SJCRH30 (cell line): ENCODE measurements at places on chromosomes 5 and 9. TPM values are rescaled to one million over a fixed set of nuclear protein-coding genes. Genes with fewer than 3 reads are reported as not detected.

The CXCL14 gene
- total RNA-seq, result not detected in 2 replicates

The GRM6 gene
- total RNA-seq, result not detected in 2 replicates

The CDC20B gene
- 0.02 TPM in 1 of 2 replicates, not detected in the other for total RNA-seq

The ZDHHC12 gene
- total RNA-seq, result 35.0 and 37.4 TPM in 2 replicates

GRCh38 chr5:88673253-88674105 is 209.5 kb downstream of the MEF2C start:
- peak overlapping the region; percentile 97 for H3K27ac ChIP-seq
- peak overlapping the region; percentile 72 for H3K4me3 ChIP-seq
- H3K4me1 ChIP-seq, result peaks cover 4% of the 10 kb centered on the region; the same call in 1 of the 2 replicates
- no peaks in the 10 kb centered on the region for H3K27me3 ChIP-seq
- peak; percentile 90 for DNase-seq

- no peaks in the 10 kb centered on the region for H3K27me3 ChIP-seq
- no peak overlapping the region for H3K27ac ChIP-seq
- peaks cover 37% of the 10 kb centered on the region for H3K36me3 ChIP-seq
- H3K4me3 ChIP-seq, result no peak overlapping the region
- no peak for DNase-seq
These were observed 27.1 kb downstream of the HNRNPH1 start for GRCh38 chr5:179596421-179596820.

- peak overlapping the region; percentile 34 for H3K27ac ChIP-seq
- H3K4me1 ChIP-seq, result peaks cover 31% of the 10 kb centered on the region
- no peaks in the 10 kb centered on the region for H3K27me3 ChIP-seq
- H3K4me3 ChIP-seq, result no peak overlapping the region
- H3K36me3 ChIP-seq, result no peaks in the 10 kb centered on the region
These were observed 193.6 kb upstream of the SMC2 start for GRCh38 chr9:103900466-103900865.

GRCh38 chr5:158203261-158203660 is 344.3 kb upstream of the CLINT1 start:
- no peaks in the 10 kb centered on the region for H3K27me3 ChIP-seq
- no peaks in the 10 kb centered on the region for H3K4me1 ChIP-seq
- no peak overlapping the region for H3K27ac ChIP-seq
- H3K36me3 ChIP-seq, result no peaks in the 10 kb centered on the region
- no peak overlapping the region for H3K4me3 ChIP-seq

DNA sequence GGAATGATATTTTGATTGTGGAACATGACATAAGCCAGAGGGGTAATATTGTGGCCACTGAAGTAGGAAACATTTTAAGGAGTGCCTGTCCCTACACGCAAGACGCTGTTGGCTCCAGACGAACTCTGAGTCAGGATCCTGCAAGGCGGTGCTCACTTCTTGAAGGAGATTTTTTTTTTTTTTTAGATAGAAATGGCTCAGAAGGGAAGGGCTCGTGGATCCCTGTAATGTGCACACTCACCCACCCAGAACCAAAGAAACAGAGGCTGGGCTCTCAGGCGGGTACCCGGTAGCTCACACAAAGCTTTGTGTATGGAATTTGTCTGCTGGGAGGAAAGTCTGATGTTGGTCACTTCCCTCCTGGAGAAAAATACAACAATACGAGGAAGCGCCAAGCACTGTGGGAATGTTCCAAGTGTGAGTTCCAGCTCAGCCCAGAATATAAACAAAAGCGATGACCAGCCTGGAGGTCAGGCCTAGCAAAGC is 25.7 kb downstream of the RAPGEF1 start:
- H3K36me3 ChIP-seq, result peaks cover 4% of the 10 kb centered on the region; the same call in 1 of the 2 replicates
- peaks cover 3% of the 10 kb centered on the region; the same call in 1 of the 2 replicates for H3K4me1 ChIP-seq
- H3K4me3 ChIP-seq, result no peak overlapping the region
- no peak for DNase-seq
- H3K27ac ChIP-seq, result no peak overlapping the region

DNA sequence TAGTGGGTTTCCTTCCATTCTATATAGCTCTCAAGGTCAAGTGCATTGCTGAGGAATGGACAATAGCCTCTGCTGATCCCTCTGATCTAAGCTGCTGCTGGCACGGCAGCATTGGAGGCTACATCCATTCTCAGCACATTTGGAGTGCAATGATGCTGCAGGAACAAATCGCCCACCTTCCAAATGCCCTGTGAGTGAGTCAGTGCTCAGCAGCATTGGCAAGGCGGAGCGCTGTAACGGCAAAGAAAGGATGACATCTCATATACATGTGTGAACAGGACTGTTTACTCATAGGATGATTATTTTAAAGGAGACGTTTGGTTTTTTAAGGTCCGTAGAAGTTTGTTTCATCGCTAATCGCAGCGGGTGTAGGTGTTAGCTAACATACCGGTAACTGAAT is 408.7 kb downstream of the ARHGEF28 start:
- DNase-seq, result no peak
- H3K4me1 ChIP-seq, result peaks cover 69% of the 10 kb centered on the region
- H3K27ac ChIP-seq, result no peak overlapping the region
- no peaks in the 10 kb centered on the region for H3K36me3 ChIP-seq

DNA sequence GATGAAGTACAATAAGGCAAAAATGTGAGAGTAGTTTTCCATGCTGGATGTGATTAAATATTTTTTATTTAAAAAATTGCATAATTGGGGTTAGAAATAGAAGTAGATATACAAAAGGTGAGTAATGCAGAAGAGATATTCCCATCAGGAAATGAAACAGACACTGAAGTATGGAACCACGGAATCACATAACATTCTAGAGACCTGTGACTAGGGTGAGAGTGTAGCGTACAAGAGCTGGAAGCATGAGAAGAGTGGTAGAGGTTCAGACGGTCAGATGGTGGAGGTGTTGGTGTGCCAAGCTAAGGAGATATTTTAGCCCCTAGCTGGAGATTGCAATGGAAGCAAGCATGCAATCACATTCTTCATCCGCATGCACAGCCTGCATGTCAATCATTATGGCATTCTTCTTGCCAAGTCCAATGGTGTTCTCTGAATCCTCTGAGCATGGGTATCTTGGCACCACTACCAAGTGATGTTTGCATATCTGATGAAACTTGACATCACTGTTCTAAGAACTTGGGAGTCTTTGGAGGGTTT is 587.8 kb downstream of the PSAT1 start:
- H3K4me3 ChIP-seq, result no peak overlapping the region
- H3K4me1 ChIP-seq, result no peaks in the 10 kb centered on the region
- DNase-seq, result no peak
- no peaks in the 10 kb centered on the region for H3K36me3 ChIP-seq
- H3K27me3 ChIP-seq, result no peaks in the 10 kb centered on the region
- no peak overlapping the region for H3K27ac ChIP-seq

- no peak overlapping the region for H3K4me3 ChIP-seq
- H3K4me1 ChIP-seq, result no peaks in the 10 kb centered on the region
- no peaks in the 10 kb centered on the region for H3K27me3 ChIP-seq
- no peak overlapping the region for H3K27ac ChIP-seq
These were observed 248.8 kb downstream of the CAAP1 start for GRCh38 chr9:26643826-26644225.

DNA sequence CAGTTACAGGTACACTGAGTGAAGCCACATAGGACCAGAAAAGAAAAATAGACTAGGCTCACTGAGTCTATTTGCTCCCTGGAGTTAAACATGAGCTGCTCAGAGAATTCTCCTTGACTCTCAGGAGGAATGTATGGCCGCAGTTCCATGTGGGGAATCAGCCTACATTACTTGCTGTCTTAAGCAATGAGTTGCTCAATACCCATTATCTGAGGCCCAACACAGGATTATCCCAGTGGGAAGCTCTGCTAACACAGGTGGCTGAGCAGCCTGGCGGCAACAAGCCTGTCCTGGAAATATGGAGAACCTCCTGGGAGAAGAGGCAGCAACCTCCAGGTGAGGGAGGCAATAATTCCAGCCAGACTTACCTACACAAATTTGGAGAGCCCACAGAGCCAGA is 177.5 kb upstream of the NREP start:
- H3K36me3 ChIP-seq, result no peaks in the 10 kb centered on the region
- no peak overlapping the region for H3K4me3 ChIP-seq
- no peaks in the 10 kb centered on the region for H3K4me1 ChIP-seq
- H3K27me3 ChIP-seq, result peaks cover 7% of the 10 kb centered on the region; the same call in 1 of the 2 replicates
- no peak overlapping the region for H3K27ac ChIP-seq
- DNase-seq, result no peak

- peak within 1 kb of the TSS; percentile 44 for H3K27ac ChIP-seq
- peak; percentile 98 for DNase-seq
- H3K36me3 ChIP-seq, result no peaks in the 10 kb centered on the region
- no peaks in the 10 kb centered on the region for H3K27me3 ChIP-seq
- H3K4me3 ChIP-seq, result peak within 1 kb of the TSS; percentile 82
These were observed at the start of gene AOPEP for GRCh38 chr9:94726495-94727191. AOPEP (plus strand) TSS chr9:94726699; CDS start chr9:94759784, 33,085 bp downstream.

DNA sequence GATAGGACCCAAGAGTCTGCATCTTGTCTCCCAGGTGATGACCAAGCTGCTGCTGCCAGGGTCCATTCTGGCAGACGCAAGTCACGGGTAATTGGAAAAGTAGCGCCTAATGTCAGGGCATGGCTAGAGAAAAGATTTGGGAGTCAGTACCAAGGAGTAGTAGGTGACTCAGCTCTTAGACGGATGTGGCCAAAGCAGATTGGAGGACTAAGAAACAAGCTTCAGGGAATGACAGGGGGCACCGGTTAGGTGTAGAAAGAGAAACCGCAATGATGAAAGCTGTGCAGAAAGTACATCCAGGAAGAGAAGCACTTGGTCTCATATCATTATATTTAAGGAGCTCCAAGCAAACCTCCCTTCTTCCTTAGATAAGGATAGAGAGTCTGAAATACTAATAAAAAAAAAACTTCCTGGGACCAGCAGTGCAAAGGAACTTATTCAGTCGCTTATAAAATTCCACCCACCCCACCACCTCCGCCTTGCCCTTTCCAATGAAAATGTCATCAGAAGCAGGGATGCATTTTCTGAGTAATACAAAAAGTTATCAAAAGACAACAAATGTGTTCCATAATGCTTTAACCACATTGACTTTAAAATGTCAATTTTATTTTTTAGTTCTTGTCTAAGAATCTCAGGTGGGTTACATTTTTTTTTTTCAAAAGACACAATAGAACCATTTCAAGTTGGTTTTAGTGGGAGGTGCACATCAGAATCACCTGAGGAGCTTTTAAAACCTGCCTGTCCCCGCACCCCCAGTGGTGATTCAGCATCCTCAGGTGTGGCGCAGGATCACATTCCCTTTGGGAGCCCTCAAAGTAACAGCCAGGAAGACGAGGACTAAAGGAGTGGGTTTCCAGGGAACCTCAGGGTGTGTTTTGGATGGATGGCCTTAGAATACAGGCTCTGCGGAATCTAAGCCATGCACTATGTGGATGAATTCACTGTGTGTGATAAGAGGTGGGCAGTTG is 31.2 kb downstream of the PTPN3 start:
- no peak for DNase-seq
- H3K36me3 ChIP-seq, result no peaks in the 10 kb centered on the region
- no peak overlapping the region for H3K4me3 ChIP-seq
- H3K4me1 ChIP-seq, result peaks cover 3% of the 10 kb centered on the region; the same call in 1 of the 2 replicates
- no peaks in the 10 kb centered on the region for H3K27me3 ChIP-seq

DNA sequence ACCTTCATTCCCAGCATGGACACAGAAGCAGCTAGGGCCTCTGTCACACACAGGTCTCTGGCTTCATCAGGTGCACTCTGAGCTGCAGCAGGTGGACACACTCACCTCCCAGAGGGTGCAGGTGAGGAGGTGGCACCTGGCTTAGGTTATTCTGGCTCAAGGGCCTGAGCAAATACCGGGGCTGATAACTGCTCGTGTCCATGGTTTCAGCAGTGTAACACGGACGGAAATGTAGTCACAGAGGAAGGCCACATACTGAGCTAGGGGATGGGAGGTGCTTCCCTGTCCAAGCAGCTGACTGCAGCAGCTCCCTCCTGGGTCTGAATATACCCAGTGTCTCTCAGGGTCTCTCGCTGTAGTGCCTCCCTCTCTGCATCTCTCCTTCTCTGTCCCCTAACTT is 5.7 kb downstream of the PHF2 start:
- no peaks in the 10 kb centered on the region for H3K36me3 ChIP-seq
- no peak overlapping the region for H3K4me3 ChIP-seq
- H3K27me3 ChIP-seq, result no peaks in the 10 kb centered on the region
- no peak overlapping the region for H3K27ac ChIP-seq
- H3K4me1 ChIP-seq, result no peaks in the 10 kb centered on the region
